ENCODE measurements at places on chromosomes 5 and 9.
A peak's percentile ranks its signal among the peaks of the same experiment; 100 is the strongest.

DNA sequence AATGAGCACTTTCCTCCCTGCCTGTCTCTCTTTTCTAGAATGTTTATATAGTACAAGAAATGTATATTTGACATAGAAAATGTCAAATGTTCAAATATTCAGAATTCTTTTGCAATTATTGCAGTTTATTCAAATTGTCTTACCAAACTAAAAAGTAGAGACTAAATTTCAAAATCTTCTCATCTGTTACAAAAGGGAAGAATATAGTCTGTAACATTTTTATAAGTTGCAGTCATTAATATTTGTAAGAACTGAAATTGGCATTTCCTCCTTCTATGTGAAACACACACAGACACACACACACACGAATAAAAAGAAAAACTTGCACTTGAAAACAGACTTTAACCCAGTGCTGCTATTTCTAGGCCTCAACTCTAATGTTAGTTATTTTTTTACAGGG is 56.4 kb downstream of the NR3C1 start:
- no peak for DNase-seq

- no peak for DNase-seq
Observed at GRCh38 chr5:34863946-34864345, 25.0 kb downstream of the TTC23L start.

GRCh38 chr9:89742660-89743059 is 137.8 kb downstream of the GADD45G start:
- no peak for DNase-seq

DNA sequence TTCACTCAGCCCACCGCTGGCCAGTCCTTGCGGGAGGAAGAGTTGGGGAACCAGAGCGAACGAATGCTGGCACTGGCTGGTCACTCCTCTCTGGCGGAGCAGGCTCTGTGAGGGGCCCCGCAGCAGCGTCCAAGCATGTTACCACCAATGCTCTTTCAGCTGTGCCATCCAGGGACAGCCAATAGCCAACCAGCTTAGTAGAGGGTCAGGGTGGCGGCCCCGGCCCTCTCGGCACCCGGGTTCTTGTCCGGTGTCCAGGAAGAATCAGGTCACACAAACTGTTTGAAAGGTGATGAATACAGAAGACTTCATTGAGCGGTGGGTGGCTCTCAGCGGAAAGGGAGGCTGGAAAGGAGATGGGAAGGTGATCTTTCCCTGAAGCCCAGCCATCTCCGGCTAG is 135.3 kb downstream of the EGFLAM start:
- DNase-seq: no peak

DNA sequence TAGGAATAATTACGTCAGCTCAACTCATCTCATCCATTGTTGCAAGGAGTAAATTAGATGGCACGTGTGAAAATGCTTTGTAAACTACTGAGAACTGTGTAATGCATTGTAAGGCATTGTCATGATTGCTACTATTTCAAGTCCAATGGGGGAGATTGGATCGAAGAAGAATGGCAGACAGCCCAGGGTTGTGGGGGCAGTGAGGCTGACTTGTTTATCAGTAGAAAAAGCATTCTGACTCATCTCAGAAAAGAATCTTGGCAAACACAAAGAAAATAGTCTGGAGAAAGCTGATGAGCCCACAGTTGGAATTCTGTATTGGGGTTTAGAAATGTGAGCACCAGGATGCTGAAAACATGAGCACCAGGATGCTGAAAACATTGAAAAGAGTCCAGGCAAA is 28.0 kb upstream of the DAP start:
- DNase-seq: no peak

DNA sequence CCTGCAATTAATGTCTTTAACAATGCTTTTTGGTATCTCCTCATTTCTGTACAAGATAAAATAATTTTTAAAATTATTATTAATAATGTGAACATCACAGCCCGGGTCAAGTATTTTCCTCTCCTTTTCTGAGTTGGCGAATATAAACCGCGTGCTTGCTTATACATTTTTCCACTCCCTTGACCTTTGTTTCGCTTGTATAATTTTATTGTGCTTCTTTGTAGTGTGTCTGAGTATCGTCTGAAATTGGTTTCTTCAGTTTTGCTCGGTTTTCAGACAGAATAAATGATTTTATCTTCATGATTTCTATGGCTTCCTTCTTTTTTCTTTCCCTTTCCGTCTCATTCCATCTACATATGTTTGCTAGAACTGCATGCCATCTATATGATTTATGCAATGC is 448.5 kb downstream of the MAT2B start:
- no peak for DNase-seq

DNA sequence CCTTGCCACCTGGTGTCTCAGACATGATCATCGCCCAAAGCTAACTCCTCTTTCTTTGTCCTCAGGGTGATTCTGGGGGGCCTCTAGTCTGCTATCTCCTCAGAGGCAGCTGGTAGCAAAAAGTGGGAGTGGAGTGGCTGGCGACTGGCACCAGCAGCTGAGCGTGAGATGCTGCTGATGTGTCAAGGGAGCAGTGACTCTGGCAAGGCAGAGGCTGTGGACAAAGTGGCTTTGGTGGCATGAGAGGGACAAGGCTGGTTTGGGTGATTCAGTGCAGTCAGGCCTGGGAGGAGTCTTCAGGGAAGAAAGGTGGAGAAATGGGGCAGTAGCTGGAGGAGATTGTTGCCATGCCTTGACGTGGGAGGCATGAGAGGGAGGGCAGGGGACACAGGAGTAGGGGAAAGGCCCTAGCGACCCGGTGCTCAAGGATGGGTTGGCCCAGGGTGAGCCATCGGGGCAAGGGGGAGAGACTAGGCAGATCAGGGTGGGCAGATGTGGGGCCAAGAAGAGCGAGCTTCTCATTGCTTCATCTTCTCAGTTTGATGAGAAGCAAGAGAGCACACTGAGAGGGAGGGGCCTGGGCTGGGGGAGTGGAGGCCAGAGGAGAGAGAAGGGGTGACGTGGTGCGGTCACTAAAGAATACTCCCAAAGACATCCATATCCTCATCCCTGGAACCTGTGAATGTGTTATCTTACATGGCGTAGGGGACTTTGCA is 64.2 kb upstream of the SPTLC1 start:
- no peak for DNase-seq

DNA sequence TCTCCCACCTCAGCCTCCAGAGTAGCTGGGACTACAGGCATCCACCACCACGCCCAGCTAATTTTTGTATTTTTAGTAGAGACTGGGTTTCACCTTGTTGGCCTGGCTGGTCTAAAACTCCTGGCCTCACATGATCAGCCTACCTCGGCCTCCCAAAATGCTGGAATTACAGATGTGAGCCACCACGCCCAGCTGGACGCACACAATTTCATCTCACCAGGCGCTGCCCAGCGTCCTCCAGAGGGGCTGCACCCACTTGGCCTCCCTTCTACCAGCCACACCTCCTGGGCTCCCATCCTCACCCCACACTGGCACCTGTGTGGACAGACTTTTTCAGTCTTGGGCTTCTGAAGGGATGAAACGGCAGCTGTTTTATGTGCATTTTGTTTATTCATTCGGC is 3.8 kb upstream of the EXOC3 start:
- no peak for DNase-seq

GRCh38 chr5:22226423-22226822 is 626.7 kb downstream of the CDH12 start:
- DNase-seq: no peak

DNA sequence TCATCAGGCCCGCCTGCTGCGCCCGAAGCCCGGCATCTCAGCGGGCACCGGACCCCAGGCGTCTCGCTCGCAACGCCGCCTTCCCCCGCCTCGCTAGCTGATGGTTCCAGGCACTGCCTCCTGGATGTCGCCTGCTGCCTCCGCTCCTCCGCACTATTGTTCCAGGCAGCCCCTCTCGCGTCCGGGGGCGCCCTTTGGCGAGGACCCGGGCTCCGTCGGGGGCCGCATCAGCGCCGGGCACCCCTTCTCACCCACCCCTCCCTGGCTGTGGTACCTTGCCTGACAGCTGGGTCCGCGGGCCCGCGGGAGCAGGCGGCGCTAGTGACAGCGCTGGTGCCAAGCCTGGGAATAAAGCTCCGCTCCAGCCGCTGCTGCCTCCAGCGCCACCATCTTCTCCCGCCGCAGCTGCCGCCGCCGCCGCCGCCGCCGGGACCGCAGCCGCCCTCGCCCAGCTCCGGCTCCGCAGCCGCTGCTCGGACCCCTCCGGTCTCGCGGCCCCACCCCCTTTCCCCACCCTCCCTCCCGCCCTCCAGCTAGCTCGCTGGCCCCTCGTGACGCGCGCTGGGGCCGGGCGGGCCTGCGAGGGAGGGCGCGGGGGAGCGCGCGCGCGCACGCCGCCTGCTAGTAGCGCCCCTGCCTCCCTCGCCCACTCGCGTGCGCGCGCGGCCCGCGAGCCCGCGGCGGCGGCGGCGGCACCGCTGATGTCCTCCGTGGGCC is at the start of gene APBA1:
Gene APBA1, minus strand, starts transcription at position 493 of the 717 bp plus-strand sequence.
- no peak for DNase-seq

DNA sequence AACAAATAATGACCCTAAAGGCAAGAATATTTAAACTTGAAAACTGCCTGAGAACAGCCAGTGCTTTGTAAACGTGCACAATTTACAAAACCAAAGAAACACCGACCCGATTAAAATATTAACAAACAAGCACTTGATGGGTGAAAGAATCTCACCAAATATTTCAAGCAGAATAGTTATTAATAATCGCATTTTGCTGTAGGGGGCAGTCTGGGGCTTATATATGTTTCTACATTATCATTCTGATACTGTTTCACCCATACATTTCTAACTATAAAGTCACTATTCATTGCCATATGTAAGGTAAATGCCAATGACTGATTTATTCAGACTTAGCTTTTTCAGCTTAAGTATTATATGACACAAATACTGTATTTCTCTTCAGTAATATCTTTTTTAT is 37.7 kb downstream of the UBAP2 start:
- no peak for DNase-seq

DNA sequence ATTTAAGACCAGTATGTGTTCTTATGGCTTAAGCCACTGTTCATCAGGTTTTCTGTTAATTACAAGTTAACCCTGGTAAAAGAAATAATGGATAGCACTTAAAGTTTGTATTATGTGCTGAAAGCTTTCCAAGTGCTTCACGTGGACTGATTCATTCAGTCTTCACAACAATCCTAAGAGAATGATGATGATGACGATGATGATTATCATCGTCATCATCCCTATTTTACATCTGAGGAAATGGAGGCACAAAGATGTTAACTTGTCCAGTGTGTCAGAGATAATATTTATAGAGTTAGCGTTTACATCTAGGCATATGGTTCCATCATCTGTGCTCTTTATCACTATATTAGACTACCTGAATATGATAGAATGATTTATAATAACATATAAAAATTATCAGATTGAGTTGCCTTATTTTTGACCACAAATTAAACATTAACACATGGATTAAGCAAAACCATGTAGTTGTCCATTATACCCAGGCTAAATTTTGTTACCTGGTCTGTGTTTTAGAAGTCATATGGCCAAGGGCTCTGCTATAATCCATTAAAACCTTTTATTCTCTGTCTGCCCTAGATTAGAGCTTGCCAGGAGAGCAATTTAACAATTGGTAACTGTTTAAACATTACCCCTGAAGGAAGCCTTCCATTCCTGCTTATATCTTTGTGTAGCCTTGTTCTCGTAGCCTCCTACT is 102.3 kb upstream of the MAP3K1 start:
- DNase-seq: no peak

DNA sequence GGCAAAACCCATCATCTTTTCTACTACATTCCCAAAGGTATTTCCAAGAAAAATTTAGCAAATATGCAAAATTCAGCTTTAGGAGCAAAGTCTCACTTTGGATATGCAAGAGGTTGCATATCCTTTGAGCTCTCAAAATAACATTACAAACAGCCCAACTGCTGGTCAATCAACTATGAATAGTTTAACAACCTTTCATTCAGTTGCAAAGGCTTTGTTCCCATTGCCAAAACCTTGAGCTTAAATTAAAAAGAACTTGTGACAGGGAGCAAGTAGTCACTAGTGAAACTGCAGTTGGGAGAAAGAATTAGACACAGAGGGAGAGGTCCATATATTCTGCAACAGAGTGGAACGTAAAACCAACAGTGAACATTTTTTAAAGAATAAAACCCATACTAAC is 8.8 kb downstream of the ZNF608 start:
- DNase-seq: no peak

DNA sequence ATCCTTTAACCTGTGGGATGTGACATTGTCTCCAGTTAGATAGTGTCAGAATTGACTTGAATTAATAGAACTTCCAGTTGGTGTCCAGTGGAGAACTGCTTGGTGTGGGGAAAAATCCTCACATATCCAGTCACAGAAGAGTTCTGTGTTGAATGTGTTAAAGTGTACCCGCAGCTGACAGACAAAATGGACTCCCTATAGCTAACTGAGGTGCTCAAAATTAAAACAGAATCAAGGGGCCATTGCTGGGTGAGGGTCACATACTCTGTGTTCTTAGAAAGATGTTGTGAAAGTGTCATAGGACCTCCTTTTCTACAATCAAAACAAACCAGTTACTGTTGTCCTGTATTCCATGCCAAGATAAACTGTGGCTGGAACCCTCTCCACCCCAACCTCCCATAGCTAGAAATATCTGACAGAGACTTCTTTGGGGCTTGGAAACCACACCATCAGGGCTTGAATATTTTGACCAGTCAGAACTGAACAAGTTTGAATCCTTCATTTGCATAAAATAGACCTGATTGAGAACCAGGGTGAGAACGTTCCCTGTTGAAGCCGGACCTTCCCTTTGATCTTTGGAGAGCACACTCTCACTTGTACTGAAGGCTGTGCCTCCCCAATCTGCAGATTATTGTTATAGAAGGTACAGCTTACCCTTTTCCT is 164.0 kb upstream of the ZNF608 start:
- DNase-seq: no peak

DNA sequence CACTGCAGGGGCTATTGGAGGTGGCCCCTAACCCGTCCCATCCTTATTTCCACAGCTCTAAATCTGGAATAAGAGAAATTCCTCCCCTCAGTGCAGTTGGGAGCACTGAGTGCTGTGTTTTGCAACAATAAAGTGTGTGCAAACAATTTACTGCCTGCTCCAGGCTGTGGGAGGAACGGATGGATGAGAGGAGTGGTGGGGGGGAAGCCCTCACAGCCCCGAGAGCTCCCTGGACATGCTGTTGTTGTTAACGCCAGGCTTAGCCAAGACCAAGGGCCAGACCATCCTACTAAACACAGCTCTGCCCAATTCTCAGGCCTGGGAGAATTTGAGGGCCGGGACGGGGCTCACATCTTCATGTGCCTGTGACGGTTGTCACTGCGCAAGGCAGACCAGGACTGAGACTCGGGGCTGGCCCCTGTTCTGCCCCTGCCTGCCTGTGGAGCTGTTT is 200.2 kb downstream of the DAB2IP start:
- DNase-seq: no peak

DNA sequence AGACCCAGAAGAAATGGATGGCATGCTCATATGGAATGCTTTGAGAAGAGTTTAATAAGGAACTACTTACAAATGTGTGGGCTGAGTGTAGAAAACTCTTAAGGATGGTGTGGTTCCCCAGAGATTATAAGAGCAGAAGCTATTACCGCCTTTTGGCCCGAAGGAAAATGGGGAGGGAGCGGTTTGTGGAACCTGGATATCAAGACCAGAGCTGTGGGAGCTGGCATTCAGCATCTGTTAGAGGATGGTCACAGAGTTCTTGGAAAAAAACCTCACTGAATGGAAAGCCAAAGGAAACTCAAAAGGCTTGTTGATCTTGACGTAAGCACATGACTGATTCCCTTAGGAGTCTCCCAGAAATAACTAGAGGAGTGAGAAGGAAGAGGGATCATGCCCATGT is 151.0 kb downstream of the PJA2 start:
- DNase-seq: no peak

- DNase-seq: peak; percentile 25
Observed at GRCh38 chr5:54518146-54518817, 723 bp downstream of the SNX18 start.
